ENCODE measurements at places on chromosomes 3 and 15. TPM values are rescaled to one million over a fixed set of nuclear protein-coding genes. Genes with fewer than 3 reads are reported as not detected.

SNX33 gene
- 19.3 TPM for polyA plus RNA-seq

DNA sequence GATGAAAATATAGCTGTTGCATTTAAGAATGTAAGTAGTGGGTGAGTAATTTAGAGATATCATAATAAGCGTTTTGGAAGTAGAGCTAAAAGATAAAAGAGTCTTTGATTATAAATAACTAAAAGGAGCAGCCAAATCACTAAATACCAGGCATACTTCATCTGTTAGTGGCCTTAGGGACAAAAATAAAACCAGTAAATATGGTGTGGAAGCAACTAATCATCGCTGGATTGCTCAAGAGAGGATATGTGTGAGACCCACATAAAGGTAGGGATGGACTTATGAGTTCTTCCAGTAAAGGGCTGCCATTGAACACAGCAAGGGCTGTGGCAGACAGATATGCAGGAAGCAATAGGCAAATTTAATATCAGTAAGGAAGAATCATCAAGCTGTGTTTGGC lies 356.2 kb downstream of the CNTN4 start:
- DNase-seq = no peak

DNA sequence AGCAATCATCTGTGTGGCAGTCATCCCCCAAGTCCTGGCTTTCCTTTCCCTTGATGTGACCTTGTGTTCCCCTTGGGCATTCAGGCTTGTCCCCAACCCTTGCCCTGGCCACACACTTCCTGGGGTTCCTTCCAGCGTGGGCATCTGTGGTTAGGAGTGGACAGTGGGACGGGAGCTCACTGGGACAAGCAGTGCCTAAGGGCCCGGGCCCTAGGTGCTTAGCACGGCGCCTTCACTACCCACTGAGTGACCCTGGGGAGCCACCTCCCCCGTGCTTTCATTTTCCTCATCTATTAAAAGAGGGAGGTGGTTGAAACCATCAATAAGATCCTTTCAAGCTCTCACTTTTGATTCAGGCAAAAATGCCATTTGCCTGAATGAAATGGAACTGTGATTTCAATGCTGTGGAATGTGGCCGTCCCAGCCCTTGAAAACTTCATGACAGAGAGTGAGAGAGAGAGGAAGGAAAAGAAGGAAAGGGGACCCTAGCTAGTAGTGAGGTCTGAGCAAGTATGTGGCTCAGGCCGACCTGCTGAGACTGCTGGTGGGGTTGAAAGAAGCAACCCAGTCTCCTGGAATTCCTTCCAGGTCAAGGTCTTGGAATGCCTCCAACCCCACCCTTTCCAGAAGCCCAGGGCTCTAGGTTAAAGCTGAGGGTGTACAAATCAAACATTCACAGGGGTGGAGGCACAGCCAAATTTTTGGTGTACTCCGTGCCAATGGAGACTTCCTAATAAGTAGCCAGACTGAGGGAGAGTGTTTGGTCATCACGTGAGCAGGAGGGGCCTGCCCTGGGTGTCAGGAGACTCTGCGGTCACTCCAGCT lies 302.9 kb downstream of the TLE3 start:
- peak; percentile 68 for DNase-seq

- DNase-seq = no peak
Observed at GRCh38 chr3:97958396-97958795, 13.8 kb downstream of the RIOX2 start.

FAM227B gene
- polyA plus RNA-seq = 2.2 TPM

CDHR4 gene
- polyA plus RNA-seq = 9.8 TPM

LRRC15 gene
- polyA plus RNA-seq = 0.08 TPM

ASB14 gene
- 0.12 TPM for polyA plus RNA-seq

DNA sequence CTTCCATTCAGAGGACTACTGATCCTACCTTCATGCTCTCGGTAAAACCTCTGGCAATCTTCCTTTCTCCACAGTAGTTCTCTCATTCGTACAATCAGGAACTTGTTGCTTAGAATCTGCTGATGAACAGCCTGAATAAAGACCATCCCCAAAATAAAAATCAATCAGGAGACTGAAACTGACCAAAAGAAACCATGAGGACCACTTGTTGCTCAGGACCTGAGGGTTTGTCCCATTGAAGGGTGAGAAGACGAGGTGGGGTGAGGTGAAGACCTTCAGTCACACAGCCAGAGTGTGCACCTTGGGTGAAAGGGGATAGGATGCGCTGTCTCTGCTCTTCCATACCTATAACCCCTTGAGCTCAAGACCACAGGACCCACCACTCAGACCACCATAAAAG lies 36.8 kb downstream of the SPINK8 start:
- no peak for DNase-seq

DNA sequence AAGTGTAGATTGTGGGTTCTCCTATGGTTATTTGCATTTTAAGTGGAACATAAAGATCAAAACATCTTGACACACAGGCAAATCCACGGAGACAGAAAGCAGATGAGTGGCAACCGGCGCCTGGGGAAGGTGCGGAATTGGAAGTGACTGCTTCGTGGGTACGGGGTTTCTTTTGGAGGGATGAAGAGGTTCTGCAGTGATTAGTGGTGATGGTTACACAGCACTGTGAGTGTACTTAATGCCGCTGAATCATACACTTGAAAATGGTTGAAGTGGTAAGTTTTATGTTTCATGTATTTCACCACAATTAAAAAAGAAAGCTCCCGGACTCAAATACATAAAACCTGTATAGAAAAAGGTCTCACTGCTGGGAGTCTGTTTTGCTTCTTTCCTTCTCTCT lies 18.5 kb upstream of the VPS33B start:
- peak; percentile 51 for DNase-seq

TRIM59 gene
- 1.1 TPM for polyA plus RNA-seq

DNA sequence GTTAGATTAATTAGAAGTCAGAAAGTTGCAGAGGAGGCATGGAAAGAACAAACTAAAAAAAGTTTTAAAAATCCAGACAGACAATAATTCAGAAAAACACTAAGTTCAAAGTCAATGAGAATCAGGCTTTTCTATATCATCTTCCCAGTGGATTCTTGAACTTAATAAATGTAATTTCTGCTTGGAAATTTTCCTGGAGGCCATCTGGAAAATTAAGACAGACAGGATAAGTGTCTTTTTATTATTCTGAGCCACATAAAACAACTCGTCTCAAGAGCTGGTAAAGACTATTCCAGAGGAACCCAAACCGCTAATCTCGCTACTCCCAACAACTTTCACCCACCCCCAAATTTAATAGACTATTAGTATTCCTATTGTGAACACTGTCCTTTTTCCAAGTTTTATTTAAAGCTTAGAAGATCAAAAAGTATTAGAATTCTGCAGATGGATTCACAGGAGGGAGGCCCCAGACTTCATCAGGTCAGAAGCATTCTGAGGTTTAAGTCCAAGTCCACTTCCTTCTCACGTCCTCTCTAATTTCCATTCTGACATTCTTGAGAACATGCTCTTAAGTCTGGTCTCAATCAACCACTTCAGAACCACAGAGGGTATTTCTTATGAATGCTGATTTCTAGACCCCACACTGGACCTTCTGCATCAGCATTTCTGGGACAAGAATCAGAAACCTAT lies 61.3 kb downstream of the ERC2 start:
- no peak for DNase-seq

CADM2 gene
- 0.14 TPM for polyA plus RNA-seq

MSL2 gene
- polyA plus RNA-seq = 5.4 TPM

FBXW12 gene
- not detected for polyA plus RNA-seq

CLDN11 gene
- polyA plus RNA-seq = 3.7 TPM

DNA sequence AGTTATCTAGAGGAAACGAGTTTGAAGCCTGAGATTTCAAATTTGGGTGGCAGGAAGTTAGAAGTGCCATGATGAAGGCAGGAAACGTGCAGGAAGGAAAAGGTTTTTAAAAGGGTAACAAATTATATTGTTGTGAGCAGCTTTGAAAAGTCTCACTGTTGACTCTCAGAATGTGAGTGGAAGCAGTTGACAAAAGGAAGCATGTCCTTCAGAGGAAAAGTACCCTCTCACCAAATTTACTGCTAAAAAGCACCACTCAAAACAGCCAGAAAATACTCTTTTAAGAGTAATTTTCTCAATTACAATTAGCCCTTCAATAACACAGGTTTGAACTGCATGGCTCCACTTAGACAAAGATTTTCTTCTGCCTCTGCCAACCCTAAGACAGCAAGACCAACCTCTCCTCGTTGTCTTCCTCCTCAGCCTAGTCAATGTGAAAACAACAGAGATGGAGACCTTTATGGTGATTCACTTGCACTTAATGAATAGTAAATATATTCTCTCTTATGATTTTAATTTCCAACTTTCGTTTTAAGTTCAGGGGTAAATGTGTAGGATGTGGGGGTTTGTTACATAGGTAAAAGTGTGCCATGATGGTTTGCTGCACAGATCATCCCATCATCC lies 117.1 kb upstream of the LIPC start:
- no peak for DNase-seq

DNA sequence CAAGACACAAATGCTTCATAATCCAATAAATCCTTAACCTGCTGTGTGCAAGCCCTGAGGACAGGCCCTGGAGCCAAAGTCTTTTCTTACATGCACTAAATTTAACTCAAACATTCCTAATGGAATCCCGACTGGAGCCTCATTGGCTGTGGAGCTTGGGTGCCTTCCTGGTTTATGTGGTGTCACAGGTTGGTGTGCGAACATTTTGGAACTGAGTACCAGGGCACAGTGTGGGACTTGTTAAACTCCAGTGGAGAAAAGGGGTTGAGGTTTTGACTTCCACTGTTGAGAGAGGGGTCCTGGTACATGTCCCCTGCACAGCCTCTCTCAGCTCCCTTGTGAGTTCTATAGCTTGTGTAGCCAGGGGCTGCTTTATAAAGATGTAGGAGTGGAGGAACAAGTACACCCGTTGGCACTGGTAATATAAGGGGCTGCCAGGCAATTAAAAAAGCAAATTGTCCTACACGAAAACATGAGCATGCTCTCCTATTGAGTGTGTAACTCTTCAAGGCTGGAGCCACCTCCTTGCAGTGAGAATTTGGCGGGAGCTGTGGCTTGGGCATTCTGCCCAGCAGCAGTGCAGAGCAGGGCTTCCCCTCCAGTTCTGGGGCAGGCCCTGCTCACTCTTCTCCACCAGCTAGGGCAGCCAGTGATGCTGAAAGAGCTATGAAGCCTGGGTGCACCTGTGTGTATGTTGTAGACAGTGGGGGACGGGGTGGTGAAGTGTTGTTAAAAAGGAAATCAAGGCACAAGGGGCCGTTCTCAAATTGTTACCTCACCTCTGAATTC lies 218.1 kb downstream of the CLSTN2 start:
- peak; percentile 9 for DNase-seq

DNA sequence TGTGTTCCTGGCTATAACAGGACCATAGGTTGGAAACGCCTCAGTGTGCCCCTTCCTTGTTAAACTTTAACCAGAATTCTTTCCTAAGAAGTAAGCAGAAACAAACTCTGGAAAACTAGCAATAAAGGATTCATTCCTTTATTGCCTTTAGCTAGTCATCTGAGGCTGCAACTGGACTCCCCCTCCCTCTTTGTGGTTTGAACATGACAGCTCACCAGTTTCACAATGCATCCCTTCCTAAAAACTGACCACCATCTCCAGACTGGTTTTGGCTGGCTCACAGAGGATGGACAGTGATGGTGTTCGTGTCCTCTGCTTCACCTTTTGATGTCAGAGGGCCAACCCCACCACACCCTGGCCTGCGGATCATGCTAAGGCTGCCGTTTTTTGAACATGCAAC lies 27.9 kb upstream of the TGFBR2 start:
- DNase-seq = no peak

LRRC31 gene
- polyA plus RNA-seq = 1.0 TPM

DNA sequence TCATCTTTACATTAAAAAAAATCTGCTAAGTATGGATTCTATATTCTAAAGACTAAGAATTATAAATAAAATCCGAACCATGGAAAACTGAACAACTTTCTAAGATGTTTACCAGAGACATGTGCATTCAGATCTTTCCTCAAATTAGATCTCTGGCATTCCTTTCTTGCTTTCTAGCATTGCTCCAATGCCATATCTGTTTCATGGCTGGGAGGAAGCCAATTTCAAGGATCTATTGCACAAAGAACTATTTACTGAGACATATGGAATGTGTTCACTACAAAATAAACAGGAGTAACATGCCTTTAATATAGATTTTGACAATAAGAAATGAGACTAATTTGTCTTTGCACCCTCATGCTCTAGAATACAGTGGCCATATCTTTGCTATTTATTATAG lies 45.1 kb upstream of the NANOGP8 start:
- peak; percentile 66 for DNase-seq

DNA sequence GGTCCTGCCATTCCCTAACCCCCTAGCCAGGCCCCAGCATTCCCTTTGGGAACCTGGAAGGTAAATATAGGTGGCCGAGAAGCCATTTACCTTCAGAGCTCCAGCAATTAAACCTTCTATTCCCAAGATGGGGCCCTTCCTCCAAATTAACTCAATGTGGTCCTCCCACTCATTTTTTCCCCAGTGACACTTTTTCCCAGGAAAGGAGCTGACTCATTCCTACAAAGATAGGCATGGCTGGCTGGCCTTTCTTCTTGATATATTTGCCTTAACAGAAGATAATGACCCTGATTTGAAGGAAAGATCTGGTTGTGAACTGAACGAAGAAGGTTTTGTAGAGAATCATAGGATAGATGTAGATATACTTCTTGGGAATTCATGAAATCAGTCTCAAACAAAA lies 279.0 kb upstream of the VEPH1 start:
- DNase-seq = no peak

CHRNA7 gene
- 0.30 TPM for polyA plus RNA-seq

DNA sequence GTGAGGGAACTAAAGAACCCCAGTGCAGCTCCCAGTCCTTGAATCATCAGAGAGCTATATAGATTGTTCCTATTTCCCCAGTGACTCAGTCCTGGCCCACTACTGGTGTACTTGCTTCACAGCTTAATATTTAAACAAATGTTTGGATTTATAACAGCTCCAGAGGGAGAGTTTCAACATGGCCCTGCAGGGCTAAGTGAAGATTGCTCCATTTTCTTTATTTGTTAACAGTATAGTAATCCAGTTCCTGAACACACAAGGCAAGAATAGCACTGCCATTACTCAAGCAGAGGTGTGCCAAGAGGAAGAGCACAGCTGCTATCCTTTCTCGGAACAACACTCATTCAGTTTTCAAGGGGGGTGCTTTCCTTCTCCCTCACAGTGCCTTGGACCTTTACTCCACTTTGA lies 6.5 kb downstream of the SQOR start:
- no peak for DNase-seq

- no peak for DNase-seq
Observed at GRCh38 chr3:184741798-184742675, 30.2 kb upstream of the MAGEF1 start.

DNA sequence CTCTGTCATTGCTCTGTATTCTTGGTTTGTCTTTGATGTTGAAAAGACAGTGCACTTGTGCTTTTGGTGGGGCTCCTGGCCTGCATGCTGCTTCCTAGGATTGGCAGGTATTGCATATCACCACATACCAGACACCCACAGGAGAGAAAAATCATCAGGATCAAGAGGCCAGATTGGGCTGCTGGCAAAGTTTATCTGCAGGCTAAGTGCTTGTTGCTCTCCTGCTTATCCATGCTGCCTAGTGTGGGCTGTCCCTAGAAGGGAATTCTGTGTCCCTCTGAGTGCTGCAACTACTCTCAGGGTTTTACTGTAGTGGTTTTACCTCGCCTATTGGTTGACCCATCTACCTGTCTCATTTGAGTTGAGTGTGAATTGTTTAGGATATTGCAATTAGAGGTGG lies 833 bp upstream of the SLC22A13 start:
- DNase-seq = no peak

GOLGA6B gene
- polyA plus RNA-seq = not detected
